Omental fat pad (tissue), 4 donors: ENCODE measurements at places on chromosomes 16 and 17.

- DNase-seq: no peak
Measured at GRCh38 chr16:56193951-56194726, 2.9 kb downstream of the GNAO1 start.

- no peak for DNase-seq
Measured at GRCh38 chr16:51431517-51432241, 280.6 kb upstream of the SALL1 start.

DNA sequence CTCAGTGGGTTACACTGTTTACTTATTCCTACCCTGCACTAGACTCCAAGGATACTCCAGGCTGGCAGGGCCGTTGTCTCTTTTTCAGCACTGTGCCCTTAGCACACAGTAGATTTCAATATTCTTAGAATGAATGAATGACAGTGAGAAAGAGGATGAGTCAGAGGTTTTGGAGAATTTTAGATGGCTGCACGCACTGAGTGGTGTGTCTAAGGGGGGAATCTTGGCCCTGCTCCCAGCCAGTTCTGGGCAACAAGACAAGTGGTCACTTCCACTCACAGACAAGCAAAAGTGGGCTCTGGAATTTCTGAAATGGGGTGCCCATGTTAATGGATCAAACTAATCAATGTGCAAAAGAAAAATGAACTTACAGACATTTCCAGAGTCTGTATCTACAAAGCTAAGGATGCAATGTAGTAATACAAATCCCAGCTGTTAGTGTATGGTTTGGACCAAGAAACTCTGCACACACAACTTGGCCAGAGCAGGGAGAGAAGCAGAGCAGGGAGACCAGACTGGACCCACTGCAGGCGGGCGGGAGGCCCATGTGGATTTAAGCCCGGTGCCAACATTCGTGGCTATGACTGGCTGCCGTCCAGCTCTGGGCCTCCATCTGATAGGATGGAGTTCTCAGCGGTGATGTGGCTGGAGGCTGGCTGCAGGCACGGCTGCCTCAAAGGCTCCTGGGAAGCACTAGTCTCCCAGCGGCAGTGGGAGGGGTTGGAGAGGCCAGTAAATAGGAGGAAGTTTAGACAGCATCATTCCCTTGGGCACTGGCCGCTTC lies 95.6 kb upstream of the CDYL2 start:
- DNase-seq: no peak

DNA sequence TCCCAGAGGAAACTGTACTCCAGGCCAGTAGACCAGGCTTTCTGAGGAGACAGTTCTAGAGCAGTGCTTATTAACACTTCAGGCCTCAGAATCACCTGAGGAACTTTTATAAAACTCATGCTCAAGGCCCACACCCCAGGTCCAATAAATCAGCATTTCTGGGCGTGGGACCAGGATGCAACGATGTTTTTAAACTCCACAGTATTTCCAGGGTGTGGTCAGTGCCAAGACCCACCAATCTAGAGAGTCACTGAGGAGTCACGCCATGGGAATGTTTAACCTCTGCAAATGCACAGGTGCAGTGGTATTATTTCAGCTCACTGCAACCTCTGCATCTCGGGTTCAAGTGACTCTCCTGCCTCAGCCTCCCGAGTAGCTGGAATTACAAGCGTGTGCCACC lies 3.9 kb upstream of the TRPV1 start:
- no peak for DNase-seq
